ENCODE measurements at places on chromosomes 6 and 20. TPM values are rescaled to one million over a fixed set of nuclear protein-coding genes. Genes with fewer than 3 reads are reported as not detected.

DDR1 gene
- total RNA-seq, result 71.5 TPM

BLCAP gene
- 81.3 TPM for total RNA-seq

GABRR2 gene
- 1.5 TPM for total RNA-seq

OTOR gene
- not detected for total RNA-seq

HMGN3 gene
- total RNA-seq, result 42.5 TPM

PCSK2 gene
- total RNA-seq, result 0.98 TPM

DNA sequence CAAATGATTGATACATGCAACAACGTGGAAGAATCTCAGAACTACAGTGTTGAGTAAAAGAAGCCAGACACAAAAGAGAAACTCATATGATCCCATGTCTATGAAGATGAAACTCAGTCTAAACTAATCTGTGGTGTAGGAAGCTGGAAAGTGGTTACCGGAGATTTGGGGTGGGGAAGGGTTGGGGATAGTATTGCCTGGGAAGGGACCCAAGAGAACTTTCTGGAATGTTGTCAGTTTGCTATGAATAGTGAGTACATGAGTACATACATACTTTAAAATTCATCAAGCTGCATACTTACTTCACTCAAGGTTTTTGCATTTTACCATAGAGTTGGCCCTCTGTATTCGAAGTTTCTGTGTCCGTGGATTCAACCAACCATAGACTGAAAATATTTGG is 106.0 kb downstream of the SAMD5 start:
- DNase-seq, result no peak
- no peak overlapping the region for H3K4me3 ChIP-seq
- no peaks in the 10 kb centered on the region for H3K27me3 ChIP-seq

GRCh38 chr6:74277777-74278186 is 581.8 kb downstream of the CD109 start:
- DNase-seq, result no peak
- no peaks in the 10 kb centered on the region for H3K36me3 ChIP-seq
- no peak overlapping the region for H3K27ac ChIP-seq
- no peak overlapping the region for H3K4me3 ChIP-seq
- no peaks in the 10 kb centered on the region for H3K27me3 ChIP-seq

- no peaks in the 10 kb centered on the region for H3K36me3 ChIP-seq
- H3K27ac ChIP-seq, result no peak overlapping the region
- no peaks in the 10 kb centered on the region for H3K27me3 ChIP-seq
- peaks cover 6% of the 10 kb centered on the region for H3K4me1 ChIP-seq
- H3K4me3 ChIP-seq, result no peak overlapping the region
Observed at GRCh38 chr6:157688275-157688959, 134.6 kb upstream of the SNX9 start.

GRCh38 chr20:4297127-4297826 is 281.9 kb upstream of the RNF24 start:
- peaks cover 35% of the 10 kb centered on the region for H3K4me1 ChIP-seq
- no peaks in the 10 kb centered on the region for H3K27me3 ChIP-seq
- no peak overlapping the region for H3K4me3 ChIP-seq
- DNase-seq, result peak; percentile 88

- no peak overlapping the region for H3K27ac ChIP-seq
- H3K4me1 ChIP-seq, result no peaks in the 10 kb centered on the region
- H3K27me3 ChIP-seq, result no peaks in the 10 kb centered on the region
- no peak for DNase-seq
- H3K4me3 ChIP-seq, result no peak overlapping the region
Observed at GRCh38 chr20:1301031-1301529, 27.9 kb downstream of the SDCBP2 start.

- DNase-seq, result no peak
- H3K4me3 ChIP-seq, result no peak overlapping the region
- no peaks in the 10 kb centered on the region for H3K36me3 ChIP-seq
- no peaks in the 10 kb centered on the region for H3K27me3 ChIP-seq
- peak overlapping the region; percentile 60 for H3K27ac ChIP-seq
Observed at GRCh38 chr6:11427723-11428245, 109.8 kb upstream of the TMEM170B start.

- no peak for DNase-seq
- no peak overlapping the region for H3K27ac ChIP-seq
- H3K36me3 ChIP-seq, result no peaks in the 10 kb centered on the region
- H3K4me1 ChIP-seq, result peaks cover 39% of the 10 kb centered on the region
- H3K4me3 ChIP-seq, result no peak overlapping the region
Observed at GRCh38 chr6:41578217-41579087, 32.3 kb downstream of the FOXP4 start.

- H3K4me1 ChIP-seq, result no peaks in the 10 kb centered on the region
- H3K27me3 ChIP-seq, result no peaks in the 10 kb centered on the region
- no peak overlapping the region for H3K4me3 ChIP-seq
- DNase-seq, result no peak
- no peak overlapping the region for H3K27ac ChIP-seq
Observed at GRCh38 chr6:55281215-55281614, 46.1 kb upstream of the GFRAL start.

DNA sequence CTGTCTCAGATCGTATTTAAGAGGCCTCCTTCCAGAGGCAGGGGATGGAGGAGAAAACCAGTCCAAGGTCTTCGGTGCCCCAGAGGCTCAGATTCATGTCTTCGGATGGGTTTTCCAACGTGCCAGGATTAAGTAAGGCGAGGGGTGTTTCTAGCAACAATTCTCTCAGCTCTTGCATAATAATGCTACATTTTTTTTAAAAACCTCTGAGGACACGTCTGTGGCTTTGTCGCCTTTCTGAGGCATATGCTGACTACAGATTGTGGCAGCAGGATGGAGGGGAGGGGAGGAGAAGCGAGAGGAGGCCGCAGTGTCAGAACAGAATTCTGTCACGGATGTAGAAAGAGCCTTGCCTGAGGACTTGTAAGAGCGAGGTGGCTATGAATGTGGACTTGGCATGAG is 17.7 kb upstream of the CCDC167 start:
- H3K36me3 ChIP-seq, result no peaks in the 10 kb centered on the region
- no peak overlapping the region for H3K27ac ChIP-seq
- no peak overlapping the region for H3K4me3 ChIP-seq
- no peaks in the 10 kb centered on the region for H3K27me3 ChIP-seq

GRCh38 chr6:42417641-42418112 is 34.0 kb downstream of the TRERF1 start:
- no peak for DNase-seq
- no peaks in the 10 kb centered on the region for H3K36me3 ChIP-seq
- H3K27ac ChIP-seq, result no peak overlapping the region
- H3K27me3 ChIP-seq, result no peaks in the 10 kb centered on the region

DNA sequence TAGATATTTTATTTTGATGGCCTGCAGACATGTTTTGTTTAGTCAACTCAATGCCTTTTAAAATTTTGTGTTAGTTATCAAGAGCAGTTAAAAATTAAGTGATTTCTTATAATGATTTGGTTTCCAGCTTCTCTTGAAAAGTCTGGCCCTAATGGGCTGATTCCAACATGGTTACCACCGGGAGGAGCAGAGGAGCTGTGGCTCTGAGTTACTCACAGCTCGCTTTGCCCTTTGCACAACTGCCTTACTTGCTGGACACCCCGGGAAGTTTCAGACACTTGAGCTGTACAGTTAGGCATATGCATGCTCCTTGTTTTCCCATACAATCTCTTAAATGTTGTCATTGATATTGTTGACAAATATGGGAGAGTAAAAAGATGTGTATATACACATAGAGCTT is 173.1 kb upstream of the MMS22L start:
- DNase-seq, result no peak
- no peaks in the 10 kb centered on the region for H3K36me3 ChIP-seq
- no peaks in the 10 kb centered on the region for H3K4me1 ChIP-seq
- no peaks in the 10 kb centered on the region for H3K27me3 ChIP-seq

DNA sequence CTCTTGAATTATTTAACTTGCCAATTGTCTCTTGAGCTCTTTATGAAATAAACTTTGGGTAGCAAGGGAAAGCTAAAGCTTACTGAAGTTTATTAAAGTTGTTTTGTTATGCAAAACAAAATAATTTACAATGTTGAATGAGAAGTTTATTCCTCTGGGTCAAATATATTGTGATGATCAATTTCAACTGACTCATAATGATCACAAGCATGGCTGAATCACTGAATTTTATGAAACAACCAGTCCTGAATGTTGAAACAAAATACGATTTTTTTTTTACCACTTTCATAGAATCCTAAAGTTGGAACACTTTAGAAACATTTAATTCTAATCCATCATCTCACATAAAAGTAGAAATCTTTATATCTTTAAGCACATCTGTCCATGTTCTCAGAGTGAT is 110.3 kb downstream of the RWDD2A start:
- H3K4me1 ChIP-seq, result no peaks in the 10 kb centered on the region
- H3K27me3 ChIP-seq, result no peaks in the 10 kb centered on the region
- no peak overlapping the region for H3K4me3 ChIP-seq
- no peak overlapping the region for H3K27ac ChIP-seq
- DNase-seq, result no peak
- H3K36me3 ChIP-seq, result no peaks in the 10 kb centered on the region

DNA sequence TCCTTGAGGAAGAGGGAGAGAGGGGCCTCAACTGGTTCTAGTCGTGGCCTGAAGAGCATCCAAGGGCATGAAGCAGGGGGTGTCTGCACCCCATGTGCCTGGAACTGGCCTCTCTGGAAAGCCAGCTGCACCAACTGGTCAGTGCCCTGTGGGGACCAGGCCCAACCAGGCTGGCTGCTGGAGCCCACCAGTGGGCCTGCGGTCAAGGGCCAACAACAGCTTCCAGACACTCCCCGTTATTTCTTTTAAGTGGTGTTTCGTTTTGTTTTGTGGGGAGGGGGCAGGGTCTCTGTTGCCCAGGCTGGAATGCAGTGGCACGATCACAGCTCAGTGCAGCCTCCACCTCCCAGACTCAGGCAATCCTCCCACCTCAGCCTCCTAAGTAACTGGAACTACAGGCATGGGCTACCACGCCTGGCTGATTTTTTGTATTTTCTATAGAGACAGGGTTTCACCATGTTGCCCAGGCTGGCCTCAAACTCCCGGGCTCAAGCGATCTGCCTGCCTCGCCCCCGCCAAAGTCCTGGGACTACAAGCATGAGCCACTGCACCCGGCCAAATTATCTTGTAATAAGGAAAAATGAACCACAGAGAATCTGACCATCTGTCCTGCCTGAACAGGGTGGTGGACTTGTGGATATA is 11.9 kb upstream of the C20orf144 start:
- H3K36me3 ChIP-seq, result peaks cover 5% of the 10 kb centered on the region
- DNase-seq, result no peak
- no peaks in the 10 kb centered on the region for H3K27me3 ChIP-seq

- H3K36me3 ChIP-seq, result no peaks in the 10 kb centered on the region
- no peak overlapping the region for H3K4me3 ChIP-seq
- H3K4me1 ChIP-seq, result no peaks in the 10 kb centered on the region
- DNase-seq, result no peak
- H3K27ac ChIP-seq, result no peak overlapping the region
Observed at GRCh38 chr6:137661601-137662000, 167.4 kb upstream of the OLIG3 start.

DNA sequence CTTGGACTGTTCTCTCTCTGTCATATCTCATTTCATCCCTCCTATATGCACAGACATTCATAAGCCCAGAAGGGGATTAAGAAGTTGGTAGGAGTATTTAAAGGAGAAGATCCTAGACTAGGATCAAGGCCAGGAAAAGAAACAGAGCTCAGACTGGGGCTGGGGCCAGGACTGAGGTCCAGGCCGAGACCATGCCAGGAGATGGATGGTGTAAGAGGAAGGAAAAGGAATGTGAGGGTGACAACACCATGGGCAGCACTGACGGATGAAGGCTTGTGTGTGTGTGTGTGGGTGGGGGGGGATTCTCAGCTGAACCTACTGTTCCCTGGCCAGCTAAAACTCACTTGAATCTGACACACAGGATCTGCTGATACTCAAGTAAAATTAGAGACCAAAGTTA is 182.1 kb downstream of the KIF6 start:
- H3K27ac ChIP-seq, result no peak overlapping the region
- no peaks in the 10 kb centered on the region for H3K36me3 ChIP-seq
- peaks cover 12% of the 10 kb centered on the region for H3K4me1 ChIP-seq
- no peak overlapping the region for H3K4me3 ChIP-seq
- no peaks in the 10 kb centered on the region for H3K27me3 ChIP-seq
- no peak for DNase-seq

- H3K27me3 ChIP-seq, result no peaks in the 10 kb centered on the region
- no peaks in the 10 kb centered on the region for H3K4me1 ChIP-seq
- H3K27ac ChIP-seq, result no peak overlapping the region
- no peak overlapping the region for H3K4me3 ChIP-seq
- H3K36me3 ChIP-seq, result no peaks in the 10 kb centered on the region
Observed at GRCh38 chr6:80179695-80180094, 73.2 kb downstream of the BCKDHB start.

- no peak for DNase-seq
- no peaks in the 10 kb centered on the region for H3K36me3 ChIP-seq
- no peak overlapping the region for H3K4me3 ChIP-seq
- H3K27ac ChIP-seq, result no peak overlapping the region
Observed at GRCh38 chr6:71392276-71392675, 103.7 kb downstream of the OGFRL1 start.

DNA sequence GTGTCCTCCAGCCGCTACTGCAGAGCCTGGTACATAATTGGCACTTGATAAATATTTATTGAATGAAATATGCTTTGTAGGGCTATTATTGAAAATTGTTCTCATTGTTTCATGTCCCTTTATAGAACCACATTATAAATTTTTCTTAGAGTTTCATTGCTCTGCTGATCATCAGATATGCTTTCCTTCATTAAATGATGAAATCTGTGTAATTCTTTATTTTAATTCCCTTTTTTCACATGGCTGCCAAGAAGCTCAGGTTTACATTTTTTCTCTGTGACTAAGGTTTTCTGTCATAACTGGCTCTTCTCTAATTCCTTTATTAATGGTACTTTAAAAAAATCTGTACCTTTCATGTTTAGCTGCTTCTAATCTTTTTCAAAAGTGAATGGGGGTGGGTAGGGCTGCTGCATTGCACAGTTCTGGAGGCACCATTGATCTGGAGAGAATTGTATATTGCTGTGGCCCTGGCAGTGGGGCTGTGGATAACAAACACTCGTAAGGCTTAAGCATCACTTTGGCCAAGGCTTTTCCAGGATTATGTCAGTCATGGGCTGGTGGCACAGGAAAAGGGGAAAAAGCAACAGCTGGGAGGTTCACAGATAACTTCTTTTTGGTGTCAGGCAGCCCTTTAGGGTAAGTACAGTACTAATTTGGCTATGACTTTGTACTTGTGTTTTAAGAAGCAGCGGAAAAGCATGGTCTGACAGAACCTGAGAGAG is 43.8 kb downstream of the ARFGEF2 start:
- H3K36me3 ChIP-seq, result peaks cover 57% of the 10 kb centered on the region
- no peak overlapping the region for H3K27ac ChIP-seq
- no peak overlapping the region for H3K4me3 ChIP-seq
